Progenitor cell of endocrine pancreas (in vitro differentiated cells): ENCODE measurements at places on chromosomes 3 and 15. TPM values are rescaled to one million over a fixed set of nuclear protein-coding genes. Genes with fewer than 3 reads are reported as not detected.

GRCh38 chr3:179822296-179822695, 169.5 kb downstream of the USP13 start:
- no peaks in the 10 kb centered on the region for H3K36me3 ChIP-seq
- no peak overlapping the region for H3K27ac ChIP-seq
- no peaks in the 10 kb centered on the region for H3K27me3 ChIP-seq
- H3K4me3 ChIP-seq = no peak overlapping the region
- H3K4me1 ChIP-seq = peaks cover 19% of the 10 kb centered on the region
- DNase-seq = no peak

PLA2G4E gene
- total RNA-seq = 0.09 TPM in 1 of 2 replicates, not detected in the other

DNA sequence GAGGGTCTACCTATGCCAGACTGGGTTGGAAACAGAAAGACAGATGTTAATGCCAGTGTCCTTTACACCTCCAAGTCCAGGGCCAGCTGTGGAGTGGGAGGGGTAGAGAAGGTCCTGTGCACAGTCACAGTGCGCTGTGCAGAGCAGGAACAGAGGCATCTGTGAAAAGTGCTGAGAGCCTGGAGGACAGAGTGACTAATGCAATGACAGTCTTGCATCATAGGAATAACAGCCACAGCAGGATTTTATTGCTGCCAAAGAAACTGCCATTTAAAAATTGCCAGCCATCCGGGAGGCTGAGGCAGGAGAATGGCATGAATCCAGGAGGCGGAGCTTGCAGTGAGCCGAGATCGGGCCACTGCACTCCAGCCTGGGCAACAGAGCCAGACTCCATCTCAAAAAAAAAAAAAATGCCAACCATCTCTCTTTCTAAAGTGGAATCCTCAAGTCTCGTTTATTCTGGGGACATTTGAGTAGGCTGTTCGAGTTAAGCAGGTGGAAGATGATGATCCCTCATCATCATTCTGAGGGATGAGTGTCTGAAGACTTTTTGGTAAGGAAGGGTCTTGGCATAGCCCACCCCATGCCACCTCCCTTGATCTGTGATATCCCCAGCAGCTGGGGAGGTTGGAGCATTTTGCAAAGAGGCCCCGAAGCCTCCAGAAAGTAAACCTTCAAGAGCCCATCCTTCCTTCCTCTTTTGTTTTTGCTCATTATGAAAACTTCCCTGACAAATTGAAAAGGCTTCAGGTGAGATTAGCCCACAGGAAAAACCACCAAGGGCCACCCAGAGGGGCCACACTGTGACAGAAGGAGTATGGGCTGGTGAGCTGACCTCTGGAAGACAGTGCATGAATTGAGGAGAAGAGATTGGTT, 7.7 kb downstream of the CCR2 start:
- peaks cover 24% of the 10 kb centered on the region for H3K27me3 ChIP-seq
- no peak for DNase-seq
- no peak overlapping the region for H3K27ac ChIP-seq
- no peaks in the 10 kb centered on the region for H3K4me1 ChIP-seq

HAUS2 gene
- 22.0 and 24.2 TPM in 2 replicates for total RNA-seq

DNA sequence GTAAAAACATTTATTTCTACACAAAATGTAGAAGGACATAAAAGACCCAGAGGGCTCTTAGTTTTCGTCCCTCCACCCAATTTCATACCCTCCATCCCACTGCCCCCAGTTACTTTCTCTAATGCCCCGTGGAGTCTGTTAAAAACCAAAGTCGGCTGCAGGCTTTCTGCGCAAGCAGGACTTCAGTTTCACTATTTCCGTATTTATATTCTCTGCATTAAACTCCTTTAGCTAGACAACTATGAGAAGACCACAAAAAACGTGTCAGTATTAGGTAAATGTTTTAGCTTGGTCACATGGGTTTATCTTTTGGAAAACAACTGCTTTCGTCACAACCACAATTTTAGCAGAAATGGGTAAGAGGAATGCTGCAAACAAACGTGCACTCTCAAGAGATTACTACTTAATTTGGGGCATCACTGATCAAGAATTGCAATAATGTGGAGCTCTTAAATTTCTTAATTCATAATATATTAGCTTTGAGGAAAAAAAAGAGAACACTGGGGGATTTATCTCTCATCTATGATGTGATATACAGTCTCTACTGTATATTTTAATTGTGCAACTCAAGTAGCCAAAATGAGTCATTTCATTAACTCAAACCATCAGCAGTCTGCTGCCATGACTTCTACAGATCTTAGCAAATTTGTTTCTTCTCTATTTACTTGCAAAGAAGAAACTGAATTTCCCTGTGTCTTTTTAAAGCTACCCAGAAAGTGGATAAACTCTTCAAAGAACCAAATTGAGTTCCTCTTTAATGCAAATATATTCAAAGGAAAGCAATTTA, 740 bp upstream of the NSMCE3 start:
- H3K27ac ChIP-seq = peak overlapping the region; percentile 95
- peak overlapping the region; percentile 83 for H3K4me3 ChIP-seq
- DNase-seq = no peak
- H3K27me3 ChIP-seq = no peaks in the 10 kb centered on the region

B3GNT5 gene
- 26.7 and 28.4 TPM in 2 replicates for total RNA-seq

ACAD11 gene
- 14.2 and 14.8 TPM in 2 replicates for total RNA-seq

GPR149 gene
- not detected in 2 replicates for total RNA-seq

HTD2 gene
- 10.2 and 10.7 TPM in 2 replicates for total RNA-seq

KLHDC8B gene
- total RNA-seq = 38.7 and 41.4 TPM in 2 replicates
